ENCODE measurements at places on chromosomes 16 and 17.

GRCh38 chr17:58325976-58326468, 2.6 kb downstream of the TSPOAP1 start:
- peak overlapping the region; percentile 60 for H3K27ac ChIP-seq
- H3K36me3 ChIP-seq = peaks cover 55% of the 10 kb centered on the region
- peak; percentile 57 for DNase-seq
- peaks cover 38% of the 10 kb centered on the region for H3K4me1 ChIP-seq
- H3K27me3 ChIP-seq = peaks cover 6% of the 10 kb centered on the region

DNA sequence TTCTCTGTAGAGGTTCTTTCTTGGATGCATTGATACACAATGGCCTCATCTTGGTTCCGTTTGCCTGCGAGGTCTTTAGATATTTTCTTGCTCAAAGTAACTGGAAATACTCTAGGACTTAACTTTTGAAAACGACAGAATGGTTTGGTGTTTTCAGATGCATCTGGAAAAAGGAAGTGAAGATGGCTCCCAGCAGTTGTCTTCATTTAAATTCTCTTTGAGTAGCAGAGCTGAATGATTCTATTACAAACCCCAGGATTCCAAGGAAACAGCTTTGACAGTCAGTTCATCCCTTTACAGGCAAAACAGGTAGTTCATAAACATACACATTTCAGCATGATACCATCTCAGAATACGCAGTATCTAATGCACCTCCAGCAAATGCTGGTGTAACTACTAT, 54.8 kb downstream of the PSMD12 start:
- no peaks in the 10 kb centered on the region for H3K4me1 ChIP-seq
- H3K27me3 ChIP-seq = no peaks in the 10 kb centered on the region
- no peak overlapping the region for H3K27ac ChIP-seq
- DNase-seq = no peak
- H3K4me3 ChIP-seq = no peak overlapping the region
- H3K36me3 ChIP-seq = no peaks in the 10 kb centered on the region

DNA sequence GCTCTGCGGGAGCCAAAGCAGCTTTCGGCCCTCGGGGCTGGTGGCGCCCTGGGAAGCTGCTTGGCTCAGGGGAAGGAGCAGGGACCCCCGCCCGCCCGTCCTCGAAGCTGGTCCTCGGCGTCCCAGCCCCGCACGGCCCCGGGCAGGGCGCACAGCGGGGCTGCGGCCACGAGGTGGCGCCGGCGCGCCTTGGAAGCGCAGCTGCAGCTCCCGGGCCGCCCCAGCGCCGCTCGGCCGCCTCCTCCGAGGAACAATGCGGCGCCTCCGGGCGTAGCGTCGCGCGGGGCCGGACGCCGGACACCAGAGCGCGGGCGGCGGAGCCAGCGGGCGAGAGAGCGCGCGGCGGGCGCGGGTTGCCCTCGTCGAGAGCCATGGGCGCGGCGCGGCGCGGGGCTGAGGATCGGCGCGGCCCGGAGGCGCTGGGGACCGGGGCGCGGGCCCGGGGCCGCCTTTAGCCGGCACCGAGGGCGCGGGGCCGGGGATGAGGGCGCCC, at the start of gene MGAT5B:
TSS of gene MGAT5B (plus strand) at position 229 of the 493 bp plus-strand sequence. CDS start 626 bp downstream, outside the sequence.
- no peaks in the 10 kb centered on the region for H3K36me3 ChIP-seq
- peaks cover 28% of the 10 kb centered on the region for H3K27me3 ChIP-seq
- H3K4me3 ChIP-seq = peak within 1 kb of the TSS; percentile 40

GRCh38 chr17:55386796-55387332, 34.8 kb downstream of the MMD start:
- no peak overlapping the region for H3K4me3 ChIP-seq
- peaks cover 5% of the 10 kb centered on the region for H3K36me3 ChIP-seq
- no peaks in the 10 kb centered on the region for H3K4me1 ChIP-seq
- H3K27me3 ChIP-seq = peaks cover 6% of the 10 kb centered on the region
- DNase-seq = no peak

DNA sequence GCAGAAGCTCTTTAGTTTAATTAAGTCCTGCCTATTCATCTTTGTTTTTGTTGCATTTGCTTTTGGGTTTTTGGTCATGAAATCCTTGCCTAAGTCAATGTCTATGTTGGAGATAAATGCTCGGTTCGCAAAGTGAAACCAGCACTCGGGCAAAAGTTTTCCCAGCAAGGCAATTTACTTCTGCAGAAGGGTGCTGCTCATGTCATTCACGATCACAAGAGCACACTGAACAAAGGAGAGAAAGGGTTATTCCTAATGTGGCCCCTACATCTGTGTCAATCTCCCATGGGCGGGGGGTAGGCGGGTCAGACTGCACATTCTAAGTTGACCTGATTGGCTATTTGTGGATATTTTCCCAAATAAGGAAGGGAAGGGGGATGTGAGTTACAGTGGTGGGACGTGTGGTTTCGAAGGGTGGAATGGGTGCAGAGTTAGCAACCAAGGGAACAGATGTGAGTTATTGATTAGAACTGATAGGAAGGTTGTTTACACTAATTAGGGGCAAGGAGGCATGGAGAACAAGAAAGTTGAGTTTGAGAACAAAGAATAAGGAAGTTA, 23.0 kb downstream of the ATF7IP2 start:
- H3K4me3 ChIP-seq = no peak overlapping the region
- H3K36me3 ChIP-seq = peaks cover 87% of the 10 kb centered on the region
- no peak for DNase-seq
- H3K4me1 ChIP-seq = peaks cover 3% of the 10 kb centered on the region
- H3K27me3 ChIP-seq = no peaks in the 10 kb centered on the region
- H3K27ac ChIP-seq = no peak overlapping the region

Measured in activated CD8-positive, alpha-beta T cell treated with anti-CD3 and anti-CD28 coated beads, Interleukin-2, amount 10 ng/mL, durations not matched to agents 7 days and 5 days (primary cell).